ENCODE measurements at places on chromosomes 16 and 17.

DNA sequence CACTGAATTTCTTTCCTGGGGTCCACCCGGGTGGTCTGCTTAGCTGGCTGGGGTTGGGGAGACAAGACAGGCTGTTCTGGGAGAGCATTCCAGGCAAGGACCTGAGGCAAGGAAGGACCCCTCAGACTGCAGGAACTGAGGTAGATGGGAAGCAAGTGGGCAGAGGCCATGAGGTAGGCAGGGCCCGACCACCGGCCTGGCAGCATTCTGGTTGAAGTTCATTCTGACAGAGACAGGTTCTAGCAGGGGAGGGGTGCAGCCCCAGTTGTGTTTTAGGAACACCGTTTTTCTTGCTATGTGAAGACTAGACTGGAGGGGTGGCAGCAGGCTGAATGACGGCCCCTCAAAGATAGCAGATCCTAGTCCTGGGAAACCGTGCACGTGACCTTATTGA, 17.5 kb downstream of the B9D1 start:
- DNase-seq, result peak; percentile 22

GRCh38 chr16:88977018-88977811, at the start of gene CBFA2T3:
CBFA2T3 (minus strand) TSS chr16:88977207; CDS start chr16:88976807, 400 bp downstream.
- no peak for DNase-seq

DNA sequence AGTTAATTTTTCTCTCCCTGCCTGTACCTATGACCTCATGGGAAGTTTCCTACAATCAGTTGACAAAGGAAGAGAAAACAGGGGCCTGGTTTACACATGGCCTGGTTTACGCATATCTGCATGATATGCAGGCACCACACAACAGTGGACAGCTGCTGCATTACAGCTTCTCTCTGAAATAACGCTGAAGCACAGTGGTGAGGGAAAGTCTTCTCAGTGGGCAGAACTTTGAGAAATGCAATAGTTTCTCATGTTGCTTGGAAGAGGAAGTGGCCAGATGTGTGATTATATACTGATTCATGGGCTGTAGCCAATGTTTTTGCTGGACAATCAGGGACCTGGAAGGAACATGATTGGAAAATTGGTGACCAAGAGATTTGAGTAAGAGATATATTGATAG, 324.1 kb upstream of the GOT2 start:
- DNase-seq, result no peak

- no peak for DNase-seq
Measured at GRCh38 chr17:29155966-29156338, 24.2 kb downstream of the MYO18A start.

GRCh38 chr17:51643702-51644490, 383.6 kb downstream of the UTP18 start:
- no peak for DNase-seq

GRCh38 chr17:66541461-66542128, 239.2 kb downstream of the PRKCA start:
- DNase-seq, result no peak

- no peak for DNase-seq
Measured at GRCh38 chr16:17483351-17483750, 12.6 kb upstream of the XYLT1 start.

DNA sequence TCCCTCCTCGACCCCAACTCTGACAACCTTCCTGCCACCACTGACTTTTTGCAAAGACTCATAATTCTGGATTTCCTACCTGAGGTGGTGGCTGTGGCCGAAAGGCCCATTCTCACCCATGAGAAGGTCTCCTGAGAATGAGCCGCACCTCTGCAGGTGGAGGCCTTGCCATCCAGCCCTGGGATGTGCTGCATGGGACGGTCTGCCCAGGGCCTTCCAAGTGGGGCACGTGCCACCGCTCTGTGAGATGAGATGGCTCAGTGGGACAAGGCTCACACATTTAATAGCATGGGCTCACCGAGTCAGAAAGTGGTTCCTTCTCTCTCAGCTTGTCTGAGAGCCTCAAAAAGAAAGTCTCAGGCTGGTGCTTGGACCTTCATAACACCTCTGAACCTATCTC, 112.8 kb downstream of the AMFR start:
- no peak for DNase-seq

DNA sequence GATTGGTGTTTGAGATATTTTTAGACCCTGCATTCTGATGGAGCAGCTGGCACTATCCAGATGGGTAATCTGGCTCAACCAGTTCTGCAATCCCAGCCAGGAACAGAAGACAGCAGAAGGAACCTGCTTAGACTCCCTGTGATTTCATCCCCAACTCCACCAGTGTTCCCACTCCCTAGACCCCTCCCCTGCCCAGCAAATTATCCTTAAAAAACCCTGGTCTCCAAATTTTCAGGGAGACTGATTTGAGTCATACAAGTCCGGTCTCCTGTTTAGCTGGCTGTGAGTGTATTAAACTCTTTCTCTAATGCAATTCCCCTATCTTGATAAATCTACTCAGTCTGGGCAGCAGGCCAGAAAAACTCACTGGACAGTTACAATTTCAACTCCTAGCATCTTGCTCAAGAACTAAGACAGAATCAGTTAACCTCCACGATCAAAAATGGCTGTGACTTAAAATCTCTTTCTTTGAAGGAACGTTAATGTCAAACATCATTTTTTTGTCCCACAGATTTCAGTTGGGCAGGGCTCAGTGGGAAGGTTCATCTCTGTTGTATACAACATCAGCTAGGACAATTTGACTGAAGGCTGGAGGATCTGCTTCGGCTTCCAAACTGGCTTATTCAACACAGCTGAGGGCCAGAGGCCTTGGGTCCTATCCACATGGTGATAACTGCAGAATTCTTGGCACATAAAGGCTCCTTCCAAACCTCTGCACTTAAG, 4.9 kb upstream of the RBL2 start:
- no peak for DNase-seq

GRCh38 chr17:65436871-65437270, 124.6 kb downstream of the AXIN2 start:
- no peak for DNase-seq

GRCh38 chr17:1206026-1206777, 26.4 kb upstream of the ABR start:
- no peak for DNase-seq

DNA sequence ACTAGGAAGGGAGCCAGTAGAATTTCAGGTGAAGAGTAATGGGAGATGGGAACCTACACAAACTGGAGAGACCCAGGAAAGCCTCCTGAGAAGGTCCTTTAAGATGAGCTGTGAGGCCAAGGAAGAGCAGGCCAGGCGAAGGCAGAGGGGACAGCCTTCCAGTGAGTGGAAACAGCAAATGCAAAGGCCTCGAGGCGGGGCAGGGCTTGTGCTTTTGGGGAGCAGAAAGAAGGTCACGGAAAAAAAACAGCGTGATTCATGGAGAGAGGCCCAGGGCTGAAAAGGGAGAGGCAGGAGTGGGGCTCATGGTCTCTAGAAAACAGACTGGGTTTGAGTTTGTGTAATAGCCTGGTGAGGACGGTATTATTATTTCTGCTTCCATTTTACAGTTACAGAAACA, 386.5 kb upstream of the ASIC2 start:
- DNase-seq, result no peak

- no peak for DNase-seq
Measured at GRCh38 chr17:395179-395578, 42.6 kb upstream of the RPH3AL start.

DNA sequence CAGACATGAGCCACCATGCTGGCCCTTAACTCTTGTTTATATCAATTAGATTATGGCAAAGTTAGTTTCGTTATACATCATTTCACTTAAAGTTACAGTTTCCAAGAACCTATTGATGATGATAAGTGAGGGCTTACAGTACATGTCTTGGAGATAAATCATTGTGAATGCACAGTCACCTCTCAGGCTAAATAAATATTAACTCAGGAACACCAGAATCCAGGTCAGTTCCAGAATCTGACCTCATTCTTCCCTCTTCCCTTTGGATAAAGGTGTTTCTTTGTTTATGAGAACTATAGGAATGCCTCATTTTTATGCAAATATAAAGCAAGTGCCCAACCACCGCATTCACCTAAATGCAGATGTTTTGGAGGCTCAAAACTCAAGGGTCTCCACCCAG, 48.4 kb upstream of the CRYM start:
- no peak for DNase-seq

GRCh38 chr16:23549938-23550337, 7.2 kb downstream of the EARS2 start:
- no peak for DNase-seq

- no peak for DNase-seq
Measured at GRCh38 chr17:78399693-78400144, 21.3 kb downstream of the PGS1 start.

- DNase-seq, result no peak
Measured at GRCh38 chr16:24138575-24138974, 117.6 kb upstream of the CACNG3 start.

DNA sequence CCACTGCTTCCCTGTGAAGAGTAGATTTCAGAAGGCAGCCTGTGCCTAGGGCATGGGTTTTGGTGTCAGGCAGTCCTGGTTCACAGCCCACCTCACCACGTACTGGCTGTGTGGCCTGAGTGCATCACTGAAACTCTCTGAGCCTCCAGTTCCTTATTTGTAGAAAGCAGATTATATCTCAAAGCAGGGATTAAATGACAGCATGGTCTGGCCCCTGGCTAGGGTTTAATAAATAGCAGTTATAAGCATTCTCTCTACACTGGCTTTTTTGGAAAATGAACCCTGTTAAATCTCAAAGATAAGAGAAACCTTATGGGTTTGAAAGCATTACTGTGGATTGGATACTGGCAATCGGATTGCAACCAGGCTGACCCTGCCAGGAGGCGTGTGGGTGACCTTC, 2.9 kb upstream of the MT1M start:
- no peak for DNase-seq

- no peak for DNase-seq
Measured at GRCh38 chr17:67558740-67559380, 158.9 kb upstream of the NOL11 start.

GRCh38 chr17:2517539-2517938, 5.9 kb upstream of the METTL16 start:
- no peak for DNase-seq

GRCh38 chr17:5260542-5260941, 21.5 kb upstream of the RABEP1 start:
- DNase-seq, result no peak

DNA sequence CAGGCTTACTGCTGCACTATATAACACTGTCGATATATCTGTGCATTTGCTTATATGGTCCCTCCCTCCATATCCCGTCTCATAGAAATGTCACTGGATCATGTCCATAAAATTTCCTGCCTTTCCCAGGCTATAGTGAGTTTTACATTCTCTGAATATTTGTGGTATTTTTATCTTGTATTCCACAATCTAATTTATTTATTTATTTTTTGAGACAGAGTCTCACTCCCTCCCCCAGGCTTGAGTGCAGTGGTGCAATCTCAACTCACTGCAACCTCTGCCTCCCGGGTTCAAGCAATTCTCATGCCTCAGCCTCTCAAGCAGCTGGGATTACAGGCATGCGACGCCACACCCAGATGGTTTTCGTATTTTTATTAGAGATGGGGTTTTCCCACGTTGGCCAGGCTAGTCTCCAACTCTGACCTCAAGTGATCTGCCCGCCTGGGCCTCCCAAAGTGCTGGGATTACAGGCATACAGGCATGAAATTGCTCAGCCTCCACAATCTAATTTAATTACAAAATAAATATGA, 12.9 kb downstream of the TRIM37 start:
- DNase-seq, result no peak

GRCh38 chr16:12178251-12178990, 201.9 kb downstream of the SNX29 start:
- DNase-seq, result no peak

DNA sequence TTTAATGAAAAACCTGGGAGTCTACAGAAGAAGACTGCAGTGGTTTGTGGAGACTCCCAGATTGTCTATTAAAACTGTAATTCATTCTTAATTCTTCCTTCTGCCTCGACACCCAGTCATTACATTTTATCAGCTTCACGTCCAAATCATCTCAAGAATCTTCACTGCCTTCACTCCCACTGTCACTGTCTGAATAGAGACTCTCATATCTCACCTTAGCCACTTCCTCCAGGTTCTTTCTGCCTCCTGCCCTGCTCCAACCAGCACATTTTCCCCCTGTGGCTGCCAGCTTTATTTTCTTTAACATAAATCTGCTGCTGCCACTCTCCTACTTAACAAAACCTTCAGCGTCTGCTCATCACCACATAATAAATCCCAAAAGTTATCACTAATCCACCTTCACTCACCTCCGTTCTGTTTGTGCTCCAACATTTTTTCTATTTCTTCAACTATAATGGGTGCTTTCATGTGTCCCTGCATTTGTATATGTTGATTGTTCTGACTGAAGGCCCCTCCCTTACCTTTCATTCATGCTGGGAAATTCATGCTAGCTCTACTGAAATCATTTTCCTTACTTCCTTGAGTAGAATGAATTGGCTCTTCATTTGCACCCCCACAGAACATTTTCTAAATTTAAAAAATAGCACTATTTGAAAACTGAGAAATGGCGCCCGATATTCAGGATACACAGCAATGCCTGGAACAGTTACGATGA, 38.9 kb downstream of the KCNJ2 start:
- DNase-seq, result no peak

DNA sequence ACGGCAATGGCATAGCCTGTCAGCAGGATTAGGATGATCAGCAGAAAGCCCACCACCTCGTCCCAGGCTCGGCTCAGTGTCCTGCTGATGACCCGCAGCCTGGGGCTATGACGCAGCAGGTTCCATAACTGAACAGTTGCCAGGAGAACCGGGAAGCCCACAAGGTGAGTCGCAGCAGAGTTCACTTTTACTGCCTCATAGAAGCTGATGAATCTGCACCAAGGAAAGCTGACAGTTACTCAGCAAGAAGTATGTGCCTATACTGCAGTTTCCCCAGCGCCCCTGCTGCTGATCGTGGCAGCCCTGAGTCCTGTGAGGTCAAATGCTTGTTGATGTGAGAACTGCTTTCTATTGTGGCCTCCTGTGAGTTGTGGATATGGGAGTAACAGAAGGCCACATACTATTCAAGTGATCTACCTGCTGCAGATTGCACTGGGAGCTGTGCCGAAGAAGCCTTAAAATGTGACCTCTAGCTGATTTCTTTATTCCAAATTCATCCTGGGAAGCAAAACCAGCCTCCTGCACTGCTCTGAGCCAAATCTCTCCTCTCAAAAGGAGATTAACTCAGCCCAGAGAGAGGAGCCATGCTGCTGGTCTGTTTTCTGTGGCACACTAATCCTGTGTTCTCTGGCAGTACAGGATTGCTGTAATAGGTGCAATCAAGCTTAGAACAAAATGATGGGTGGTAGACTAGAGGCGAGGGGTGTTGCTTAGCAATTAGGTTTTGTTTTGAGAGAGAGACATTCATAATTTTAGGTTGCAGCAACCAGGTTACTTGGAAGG, 38.8 kb downstream of the IST1 start:
- DNase-seq, result no peak

DNA sequence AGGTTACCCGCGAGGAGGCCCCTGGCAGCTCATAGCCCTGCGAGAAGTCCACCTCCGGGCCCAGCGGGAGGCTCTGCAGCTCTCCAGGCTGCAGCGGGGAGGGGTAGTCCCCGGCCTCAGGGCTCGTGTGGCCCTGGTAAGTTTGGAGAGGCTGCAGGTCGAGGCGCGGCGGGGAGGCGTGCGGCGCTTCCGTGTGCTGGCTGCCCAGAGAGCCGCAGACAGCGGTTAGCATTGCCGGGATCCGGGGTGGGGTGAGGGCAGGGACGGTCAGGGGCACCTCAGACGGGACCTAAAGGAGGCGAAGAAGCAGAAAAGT, 2.8 kb downstream of the SP6 start:
- DNase-seq, result no peak

- no peak for DNase-seq
Measured at GRCh38 chr16:4646773-4647643, 22.4 kb downstream of the MGRN1 start.

Measured in activated CD4-positive, CD25-positive, alpha-beta regulatory T cell treated with anti-CD3 and anti-CD28 coated beads, Interleukin-2, amount 50 U/mL, for 72 hours (primary cell).